Stomach (tissue), 19 donors: ENCODE measurements at places on chromosomes 7 and 10. TPM values are rescaled to one million over a fixed set of nuclear protein-coding genes. Genes with fewer than 3 reads are reported as not detected.

Gene OPALIN
- total RNA-seq, result not detected

Gene PSMC2
- 30.3 TPM for total RNA-seq

Gene CC2D2B
- 9.2 TPM for total RNA-seq

Gene MACC1
- 41.7 TPM for total RNA-seq

Gene INHBA
- total RNA-seq, result not detected

Gene PNLIPRP3
- 1.3 TPM for total RNA-seq

Gene SEMA4G
- 7.6 TPM for total RNA-seq

Gene AKR1D1
- not detected for total RNA-seq

Gene C10orf105
- not detected for total RNA-seq

Gene KLHL7
- total RNA-seq, result 23.3 TPM

Gene ODAD2
- not detected for total RNA-seq

Gene PAPOLB
- not detected for total RNA-seq

Gene ZPBP
- not detected for total RNA-seq

Gene HMX3
- not detected for total RNA-seq

Gene SHH
- 11.0 TPM for total RNA-seq

Gene HOXA4
- 0.87 TPM for total RNA-seq

Gene OR2A12
- not detected for total RNA-seq

Gene MYOF
- total RNA-seq, result 42.4 TPM

Gene ELMO1
- total RNA-seq, result 16.1 TPM
